ENCODE measurements at places on chromosomes 3 and 15.

GRCh38 chr3:22994781-22995180 is 208.3 kb upstream of the UBE2E2 start:
- DNase-seq = no peak

DNA sequence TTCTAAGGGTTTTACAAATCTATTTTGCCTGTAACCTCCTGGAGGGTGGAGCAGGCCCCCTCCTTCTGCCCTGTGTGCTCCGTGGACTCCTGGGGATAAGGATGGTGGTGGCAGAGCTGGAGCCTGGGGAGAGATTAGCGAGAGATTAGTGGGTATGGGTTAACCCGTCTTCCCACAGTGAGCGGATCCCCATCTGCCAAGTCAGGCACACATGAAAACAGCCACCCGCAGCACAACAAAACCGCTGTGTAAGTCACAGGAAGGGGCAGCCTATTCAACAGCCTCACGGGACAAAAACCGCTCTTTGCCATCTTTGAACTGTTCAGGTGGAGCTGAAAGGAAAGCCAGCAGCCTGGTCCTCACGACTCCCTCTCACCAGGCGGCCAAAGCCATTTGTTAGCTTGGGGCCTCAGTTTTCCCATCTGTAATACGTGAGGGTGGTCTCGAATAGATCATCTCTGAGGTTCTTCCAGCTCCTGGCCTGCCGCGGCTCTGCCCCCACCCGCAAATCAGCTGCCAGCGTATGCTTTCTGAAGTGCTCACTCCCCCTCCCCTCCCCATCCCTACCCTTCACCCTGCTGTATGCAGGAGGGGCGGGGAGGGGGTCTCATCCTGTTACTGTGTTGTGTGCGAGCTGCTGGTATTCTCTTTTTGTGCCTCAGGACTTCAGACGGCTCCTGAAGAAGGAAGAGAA is 43.6 kb downstream of the PDIA5 start:
- no peak for DNase-seq

DNA sequence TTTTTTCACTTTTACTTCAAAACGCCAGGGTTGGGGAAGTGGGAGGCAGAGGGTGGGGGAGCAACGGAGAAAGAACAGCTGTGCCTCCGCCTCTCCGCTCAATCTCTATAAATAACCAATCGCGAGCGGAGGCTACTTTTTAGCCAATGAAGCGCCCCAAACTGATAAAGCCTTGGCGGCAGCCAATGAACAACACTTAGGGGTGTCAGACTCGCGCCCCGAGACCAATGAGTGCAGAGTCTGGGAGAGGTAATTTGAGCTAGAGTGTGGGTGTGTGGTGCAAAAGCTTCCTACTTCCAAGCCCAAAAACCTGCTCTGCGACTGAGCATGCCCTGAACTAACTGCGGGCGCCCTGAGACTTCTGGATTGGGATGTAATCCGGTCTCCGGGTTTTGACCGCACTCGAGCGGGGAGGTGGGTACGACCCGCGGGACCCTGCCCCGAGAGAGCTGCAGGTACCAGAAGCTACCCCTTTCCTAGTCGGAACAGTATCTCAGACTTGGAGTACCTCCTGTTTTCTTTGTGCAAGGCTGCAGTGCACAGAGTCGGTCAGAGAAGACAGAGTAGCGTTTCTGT is 800 bp upstream of the RAP2B start:
- DNase-seq = peak; percentile 98

DNA sequence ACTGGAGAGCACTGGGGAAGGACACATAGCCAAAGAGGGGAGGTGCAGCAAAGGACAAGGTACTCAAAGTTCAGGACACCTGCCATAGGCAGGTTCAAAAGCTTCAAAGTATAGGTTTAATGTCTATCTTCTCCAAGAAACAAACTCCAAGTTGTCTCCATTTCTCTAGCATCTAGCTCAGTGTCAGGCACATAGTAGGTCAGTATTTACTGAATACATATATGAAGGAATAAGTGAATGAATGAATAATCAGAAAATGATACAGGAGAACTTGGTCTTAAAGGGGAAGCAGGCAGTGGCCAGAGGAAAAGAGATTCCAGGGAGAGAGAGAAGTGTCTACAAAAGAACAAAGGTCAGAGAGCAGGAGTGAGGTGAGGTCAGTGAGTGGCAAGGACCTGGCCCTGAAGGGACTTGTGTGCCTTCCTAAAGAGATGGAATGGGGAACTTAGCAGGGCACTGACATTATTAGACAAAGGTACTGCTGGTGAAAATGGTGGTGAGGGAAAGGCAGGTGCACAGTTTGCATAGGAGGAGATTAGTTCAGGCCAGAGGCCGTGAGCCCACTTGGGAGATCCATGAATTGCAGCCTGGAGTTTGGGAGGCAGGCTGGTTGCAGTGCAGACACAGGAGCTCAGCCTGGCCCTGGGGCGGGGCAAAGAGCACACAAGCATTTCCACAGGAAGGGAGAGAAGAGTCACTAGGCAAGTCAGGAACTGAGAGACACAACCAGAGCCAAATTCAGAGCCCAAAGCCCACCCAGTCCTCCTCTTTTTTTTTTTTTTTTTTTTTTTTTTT is 21.4 kb downstream of the TBC1D2B start:
- no peak for DNase-seq

DNA sequence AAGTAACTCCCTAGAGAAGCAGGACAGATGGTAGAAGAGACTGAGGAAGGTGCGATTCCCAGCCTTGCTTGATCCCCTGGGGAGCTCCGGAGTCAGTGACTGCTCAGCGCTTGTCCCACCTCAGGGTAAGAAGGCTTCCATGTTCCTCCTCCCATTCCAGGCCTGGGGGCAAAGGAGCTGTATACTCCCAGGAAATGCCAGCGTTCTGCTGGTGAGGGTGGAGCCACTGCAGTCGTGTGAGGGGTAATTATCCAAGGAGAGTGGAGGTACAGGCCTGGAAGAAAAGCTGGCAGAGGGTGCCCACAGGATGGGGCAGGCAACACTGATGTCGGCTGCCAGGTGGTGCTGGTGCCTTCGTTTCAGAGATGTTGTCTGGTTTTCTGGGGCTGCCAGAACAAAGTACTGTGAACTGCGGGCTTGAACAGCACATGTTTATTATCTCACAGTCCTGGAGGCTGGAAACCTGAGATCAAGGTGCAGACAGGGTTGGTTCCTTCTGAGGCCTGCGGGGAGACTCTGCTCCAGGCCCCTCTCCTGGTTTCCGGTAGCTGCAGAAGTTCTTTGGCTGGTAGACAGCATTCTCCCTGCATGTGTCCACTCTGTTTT is 12.1 kb upstream of the APBA2 start:
- DNase-seq = no peak

GRCh38 chr15:51195459-51195858 is 100.8 kb upstream of the TNFAIP8L3 start:
- no peak for DNase-seq

- DNase-seq = no peak
Measured at GRCh38 chr3:52472239-52473000, 17.0 kb downstream of the NISCH start.

- no peak for DNase-seq
Measured at GRCh38 chr15:48191574-48192225, at the start of gene CTXN2. Gene CTXN2, plus strand, starts transcription at chr15:48191665. Its CDS starts 9,636 bp downstream, at chr15:48201301.
